ENCODE measurements at places on chromosomes 7 and 10.

DNA sequence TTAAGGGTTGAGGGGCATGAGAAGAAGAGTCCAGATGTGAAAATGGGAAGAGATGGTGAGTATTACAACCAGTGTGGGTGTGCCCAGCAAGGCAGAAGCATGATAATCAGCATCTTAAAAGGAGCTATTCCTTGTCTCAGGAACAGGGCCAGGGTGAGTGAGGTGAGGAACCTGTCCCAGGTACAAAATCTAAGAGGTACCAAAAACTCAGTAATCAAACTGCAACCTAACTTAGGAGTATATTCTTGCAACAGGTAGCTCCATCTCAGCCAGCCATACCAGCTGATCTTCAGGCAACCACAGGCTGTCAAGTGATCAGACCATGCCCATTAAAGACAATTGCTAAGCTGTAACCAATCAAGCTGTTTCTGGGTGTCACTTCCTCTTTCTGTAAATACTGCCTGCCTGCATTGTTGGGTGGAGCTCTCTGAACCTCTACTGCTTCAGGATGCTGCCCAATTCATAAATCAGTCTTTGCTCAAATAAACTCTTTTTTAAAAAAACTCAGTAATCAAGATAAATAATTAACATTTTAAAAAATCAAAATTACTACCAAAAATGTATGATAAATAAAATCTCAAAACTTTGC is 7.4 kb downstream of the KEL start:
- DNase-seq: no peak

- no peak for DNase-seq
These were observed 172.6 kb downstream of the SKIDA1 start for GRCh38 chr10:21352886-21353285.

DNA sequence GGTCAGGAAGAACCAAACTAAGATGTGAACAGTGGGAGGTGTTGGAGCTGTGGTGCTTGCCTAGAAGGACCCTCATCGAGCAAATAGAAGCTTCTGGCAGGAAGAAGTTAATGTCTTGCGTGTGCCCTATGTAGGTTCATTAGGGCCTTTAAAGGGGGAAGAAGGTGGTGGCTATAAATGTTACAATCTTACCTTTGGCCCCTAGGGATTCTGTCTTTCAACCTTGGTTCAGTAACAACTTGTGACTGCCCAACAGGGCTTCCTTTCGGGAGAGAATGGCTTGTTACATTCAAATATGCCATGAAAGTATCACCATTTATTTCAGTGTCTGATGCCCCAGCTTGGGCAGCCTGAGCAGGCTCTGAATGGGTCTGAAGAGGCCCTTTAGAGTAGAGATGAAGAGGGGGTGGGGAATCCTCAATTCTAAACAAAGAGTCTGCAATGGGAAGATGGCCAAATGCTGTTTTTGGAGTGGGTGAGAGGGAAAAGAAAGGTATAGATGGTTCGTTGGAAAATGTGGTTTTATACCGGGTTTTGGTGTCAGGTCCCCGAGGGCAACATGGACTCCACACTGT is 108.0 kb downstream of the TCF7L2 start:
- no peak for DNase-seq

DNA sequence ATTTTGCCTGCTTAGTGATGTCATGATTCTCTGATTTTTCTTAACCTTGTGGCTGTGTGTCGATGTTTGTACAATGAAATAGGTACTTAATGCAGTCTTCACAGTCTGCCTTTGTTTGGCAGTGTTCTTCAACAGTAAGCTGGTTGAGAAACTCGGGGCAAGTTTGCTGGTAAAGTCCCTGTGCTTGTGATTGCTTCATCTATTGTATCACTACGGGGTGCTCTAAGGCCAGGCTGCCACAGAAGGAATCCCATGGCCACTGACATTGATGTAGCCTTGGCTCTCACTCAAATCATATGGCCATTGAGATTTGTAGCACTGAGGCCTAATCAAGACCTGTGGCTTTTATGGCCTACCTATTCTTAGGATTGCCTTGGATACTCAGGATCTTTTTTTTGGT is 33.5 kb upstream of the PRSS37 start:
- no peak for DNase-seq

DNA sequence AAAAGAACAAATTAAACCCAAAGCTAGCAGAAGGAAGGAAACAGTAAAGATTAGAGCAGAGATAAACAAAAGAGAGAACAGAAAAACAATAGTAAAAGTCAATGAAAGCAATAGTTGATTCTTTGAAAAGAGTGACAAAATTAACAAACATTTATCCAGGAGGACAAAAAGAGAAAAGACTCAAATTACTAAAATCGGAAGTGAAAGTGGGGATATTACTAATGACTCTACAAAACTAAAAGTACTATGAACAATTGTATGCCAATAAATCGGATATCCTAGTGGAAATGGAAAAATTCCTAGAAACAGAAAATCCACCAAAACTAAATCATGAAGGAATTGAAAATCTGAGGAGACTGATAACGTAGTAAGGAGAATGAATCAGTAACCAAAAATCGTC is 96.3 kb downstream of the SNX13 start:
- no peak for DNase-seq

DNA sequence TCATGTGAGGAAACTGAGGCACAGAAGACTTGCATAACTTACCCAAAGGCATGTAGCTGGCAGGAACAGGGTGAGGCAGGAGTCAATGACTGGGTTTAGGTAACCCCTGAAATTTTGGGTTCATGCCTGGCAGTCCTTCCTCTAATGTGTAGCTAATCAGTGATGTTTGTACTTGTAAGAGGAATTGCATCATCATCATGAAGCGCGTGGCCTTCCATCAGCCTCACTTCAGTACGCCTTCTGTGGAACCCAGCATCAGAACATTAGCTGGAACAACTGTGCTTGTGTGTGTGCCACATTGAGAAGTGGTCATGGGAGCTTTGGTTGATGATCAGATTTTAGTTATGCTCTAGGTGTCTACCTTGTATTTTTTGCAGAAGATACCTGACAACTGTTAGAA is 18.2 kb upstream of the STMP1 start:
- DNase-seq: no peak

DNA sequence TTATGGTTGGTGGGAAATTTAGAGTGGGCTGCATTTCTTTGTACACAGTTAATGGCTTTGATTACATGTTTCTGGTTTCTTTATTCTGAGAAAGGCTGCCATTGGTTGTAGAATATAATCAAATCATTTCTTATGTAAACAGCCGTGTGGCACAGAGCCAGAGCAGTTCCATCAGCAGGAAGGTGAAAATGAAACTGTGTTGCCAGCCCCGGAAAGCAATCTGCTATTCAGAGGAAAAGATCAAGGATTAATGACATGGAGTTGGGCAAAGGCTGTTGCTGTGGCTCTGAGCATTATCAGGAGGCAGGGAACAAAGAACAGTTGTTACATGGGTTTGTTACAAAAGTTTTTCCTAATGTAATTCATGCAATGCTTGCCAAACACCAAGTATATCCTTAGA is 74.2 kb upstream of the ZNF716 start:
- no peak for DNase-seq

- no peak for DNase-seq
These were observed 6.4 kb upstream of the IL15RA start for GRCh38 chr10:5983774-5984173.

Data from activated CD4-positive, alpha-beta T cell treated with anti-CD3 and anti-CD28 coated beads for 48 hours (primary cell).